ENCODE measurements at places on chromosomes 6 and 20.
A peak's percentile ranks its signal among the peaks of the same experiment; 100 is the strongest.

DNA sequence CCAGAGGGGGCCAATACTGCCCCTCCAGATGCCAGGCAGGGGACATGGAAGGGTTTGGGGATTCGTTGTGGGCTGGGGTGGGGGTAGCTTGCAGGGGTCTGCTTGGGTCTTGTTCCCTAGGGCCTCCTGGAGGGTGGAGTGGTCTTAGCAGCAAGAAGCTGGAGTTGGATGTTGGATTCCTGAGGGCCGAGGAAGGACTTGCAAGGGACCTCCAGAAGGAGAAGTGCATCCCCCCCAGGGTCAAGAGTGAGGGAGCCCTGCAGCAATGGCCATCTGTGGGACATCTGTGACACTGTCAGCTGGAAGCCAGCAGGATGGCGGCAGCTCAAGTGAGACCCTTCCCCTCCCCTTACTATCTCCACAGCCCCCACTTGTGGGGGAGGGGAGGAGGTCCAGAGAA is 25.4 kb upstream of the CCN5 start:
- no peak for DNase-seq

GRCh38 chr6:161186173-161186769 is 87.6 kb downstream of the AGPAT4 start:
- no peak for DNase-seq

- no peak for DNase-seq
These were observed 48.4 kb upstream of the EZR start for GRCh38 chr6:158867381-158868121.

- no peak for DNase-seq
These were observed 67.0 kb downstream of the IYD start for GRCh38 chr6:150435832-150436231.

DNA sequence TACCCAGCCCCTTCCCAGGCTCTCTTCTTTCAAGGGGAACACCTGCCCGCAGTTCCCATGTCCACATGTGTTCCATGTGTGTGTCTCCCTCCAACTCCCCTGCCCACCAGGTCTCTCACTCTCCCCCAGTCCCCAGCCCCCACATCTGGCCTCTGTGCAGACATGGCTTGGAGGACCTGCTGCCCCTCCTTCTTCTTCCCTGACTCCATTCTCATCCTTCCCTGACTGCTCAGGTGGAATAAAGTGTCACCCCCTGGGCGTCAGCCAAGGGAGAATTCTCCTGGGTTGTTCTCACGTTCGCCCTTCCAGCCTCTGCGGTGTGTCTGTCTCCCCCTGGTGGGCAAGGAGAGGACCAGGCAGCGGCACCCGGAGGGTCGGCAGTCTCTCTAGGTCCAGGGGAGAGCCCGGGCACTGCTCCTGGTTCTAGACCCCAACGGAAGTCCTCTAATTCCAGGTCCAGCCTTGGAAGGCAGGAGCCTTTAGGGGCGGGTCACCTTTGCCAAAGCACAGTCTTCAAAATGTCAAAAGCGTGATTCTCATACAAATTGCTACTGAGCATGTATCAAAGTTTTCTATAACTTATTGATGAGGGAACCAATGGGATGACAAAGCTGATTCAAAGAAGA is 50.5 kb downstream of the EBF4 start:
- peak; percentile 57 for DNase-seq

DNA sequence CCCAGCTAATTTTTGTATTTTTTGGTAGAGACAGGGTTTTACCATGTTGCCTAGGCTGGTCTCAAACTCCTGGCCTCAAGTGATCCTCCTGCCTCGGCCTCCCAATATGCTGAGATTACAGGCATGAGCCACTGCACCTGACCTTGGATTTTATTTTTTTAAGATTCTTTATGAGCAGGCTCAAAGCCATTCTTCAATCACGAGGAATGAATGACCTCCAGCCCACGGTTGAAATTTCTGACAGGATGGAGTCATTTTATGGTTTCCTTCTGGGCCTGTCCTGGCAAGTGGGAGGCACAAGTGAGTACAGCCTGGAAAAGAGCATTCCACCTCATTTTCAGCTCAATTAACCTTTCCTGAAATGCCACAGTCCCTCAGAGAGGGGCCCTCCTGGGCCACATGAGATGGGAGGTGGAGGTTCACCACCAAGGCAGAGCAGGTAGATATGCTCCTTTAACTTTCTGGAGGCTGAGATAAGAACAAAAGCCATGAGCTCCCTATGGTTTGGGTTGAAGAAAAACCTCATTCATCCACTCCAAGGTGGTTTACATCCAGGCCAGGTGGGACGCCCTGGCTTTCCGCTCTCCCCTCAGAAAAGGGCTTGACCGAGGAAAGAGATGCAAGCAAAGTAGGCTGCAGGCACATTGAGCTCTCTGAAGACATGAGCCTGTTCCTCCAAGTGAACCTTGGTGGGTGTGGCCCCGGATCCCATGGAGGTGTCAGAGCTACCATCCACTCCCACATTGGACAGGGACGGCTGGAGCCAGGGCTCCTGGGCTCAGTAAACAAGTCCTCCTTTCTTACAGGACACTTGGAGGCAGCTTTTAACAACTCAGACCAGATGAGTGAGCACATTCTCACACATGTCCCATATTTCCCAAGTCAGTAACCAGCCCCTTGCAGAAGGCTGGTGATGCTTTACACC is 208.5 kb upstream of the SSTR4 start:
- DNase-seq, result no peak

- no peak for DNase-seq
These were observed 136.4 kb upstream of the JARID2 start for GRCh38 chr6:15109338-15110090.

DNA sequence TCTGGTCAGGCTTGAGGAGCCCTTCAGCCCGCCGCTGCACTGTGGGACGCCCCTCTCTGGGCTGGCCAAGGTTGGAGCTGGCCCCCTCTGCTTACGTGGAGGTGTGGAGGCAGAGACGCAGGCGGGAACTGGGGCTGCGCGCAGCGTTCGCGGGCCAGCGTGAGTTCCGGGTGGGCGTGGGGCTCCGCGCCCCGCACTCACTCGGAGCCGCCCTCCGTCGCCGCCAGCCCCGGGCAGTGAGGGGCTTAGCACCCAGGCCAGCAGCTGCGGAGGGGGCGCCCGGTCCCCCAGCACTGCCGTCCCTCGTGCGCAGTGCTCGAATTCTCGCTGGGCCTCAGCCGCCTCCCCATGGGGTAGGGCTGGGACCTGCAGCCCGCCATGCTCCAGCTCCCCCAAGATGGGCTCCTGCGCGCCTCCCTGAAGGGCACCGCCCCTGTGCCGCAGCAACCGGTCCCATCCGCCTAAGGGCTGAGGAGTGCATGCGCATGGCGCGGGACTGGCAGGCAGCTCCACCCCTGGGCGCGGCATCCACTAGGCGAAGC is 695.9 kb downstream of the EPHA7 start:
- DNase-seq, result no peak

DNA sequence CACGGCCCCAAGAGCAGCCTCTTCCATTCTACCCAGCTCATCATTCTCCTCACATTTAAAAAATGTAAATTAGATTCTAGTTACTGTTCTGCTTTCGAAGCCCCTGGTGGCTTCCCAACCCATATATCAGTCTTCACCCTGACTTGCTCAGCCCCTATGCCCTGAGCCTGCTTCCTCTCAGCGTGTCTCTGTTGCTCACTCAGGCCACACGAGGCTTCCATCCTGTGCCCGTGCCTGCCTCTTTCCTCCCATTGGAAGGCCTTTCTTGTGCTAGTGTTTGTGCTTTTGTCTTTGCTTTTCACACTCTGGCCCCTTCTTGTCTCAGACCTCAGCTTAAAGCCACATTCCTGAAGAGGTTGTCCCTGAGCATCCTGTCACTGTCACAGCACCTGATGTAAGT is 78.1 kb downstream of the AFDN start:
- no peak for DNase-seq

- DNase-seq, result no peak
These were observed 35.3 kb downstream of the CHMP4B start for GRCh38 chr20:33846291-33846935.

DNA sequence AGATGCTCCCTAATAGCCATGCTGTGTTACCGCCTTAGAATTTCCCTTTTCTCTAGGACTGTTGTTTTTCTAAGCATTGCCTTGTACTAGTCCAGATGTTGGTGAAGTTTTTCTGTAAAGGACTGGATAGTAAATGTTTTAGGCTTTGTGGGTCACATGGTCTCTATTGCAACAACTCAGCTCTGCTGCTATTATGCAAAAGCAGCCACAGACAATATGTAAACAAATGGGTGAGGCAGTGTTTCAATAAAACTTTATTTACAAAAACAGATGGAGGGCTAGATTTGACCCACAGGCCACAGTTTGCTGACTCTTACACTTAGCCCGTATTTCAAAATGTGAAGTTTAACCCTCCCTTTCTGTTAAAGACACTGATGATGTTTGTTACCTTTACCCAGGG is 207.6 kb upstream of the MYLIP start:
- DNase-seq, result no peak

GRCh38 chr6:138653435-138653834 is 120.1 kb upstream of the CCDC28A start:
- no peak for DNase-seq

GRCh38 chr6:72476646-72477045 is 145.2 kb upstream of the KCNQ5 start:
- DNase-seq, result no peak

- DNase-seq, result peak; percentile 24
These were observed 14.7 kb downstream of the UQCC2 start for GRCh38 chr6:33696548-33697518.

- DNase-seq, result no peak
These were observed 35.4 kb upstream of the RCAN2 start for GRCh38 chr6:46526607-46527006.

DNA sequence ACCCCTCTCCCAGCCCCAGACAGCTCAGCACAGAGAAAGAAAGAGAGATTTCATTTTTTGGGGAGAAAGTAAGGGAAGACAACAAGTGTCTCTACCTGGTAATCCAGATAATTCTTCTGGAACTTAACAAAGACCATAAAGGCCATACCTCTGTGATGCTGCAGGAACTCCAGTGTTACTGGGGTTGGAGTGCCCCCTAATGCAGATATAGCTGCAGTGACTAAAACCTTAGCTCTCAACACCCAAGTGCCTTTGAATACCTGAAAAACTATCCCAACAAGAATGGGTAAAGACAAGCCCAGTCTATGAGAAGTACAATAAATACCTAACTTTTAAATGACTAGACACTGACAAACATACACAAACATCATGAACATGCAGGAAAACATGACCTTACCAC is 365.3 kb upstream of the PTCHD4 start:
- DNase-seq, result no peak

- DNase-seq, result no peak
These were observed 661.6 kb downstream of the DHX35 start for GRCh38 chr20:39623584-39624234.

DNA sequence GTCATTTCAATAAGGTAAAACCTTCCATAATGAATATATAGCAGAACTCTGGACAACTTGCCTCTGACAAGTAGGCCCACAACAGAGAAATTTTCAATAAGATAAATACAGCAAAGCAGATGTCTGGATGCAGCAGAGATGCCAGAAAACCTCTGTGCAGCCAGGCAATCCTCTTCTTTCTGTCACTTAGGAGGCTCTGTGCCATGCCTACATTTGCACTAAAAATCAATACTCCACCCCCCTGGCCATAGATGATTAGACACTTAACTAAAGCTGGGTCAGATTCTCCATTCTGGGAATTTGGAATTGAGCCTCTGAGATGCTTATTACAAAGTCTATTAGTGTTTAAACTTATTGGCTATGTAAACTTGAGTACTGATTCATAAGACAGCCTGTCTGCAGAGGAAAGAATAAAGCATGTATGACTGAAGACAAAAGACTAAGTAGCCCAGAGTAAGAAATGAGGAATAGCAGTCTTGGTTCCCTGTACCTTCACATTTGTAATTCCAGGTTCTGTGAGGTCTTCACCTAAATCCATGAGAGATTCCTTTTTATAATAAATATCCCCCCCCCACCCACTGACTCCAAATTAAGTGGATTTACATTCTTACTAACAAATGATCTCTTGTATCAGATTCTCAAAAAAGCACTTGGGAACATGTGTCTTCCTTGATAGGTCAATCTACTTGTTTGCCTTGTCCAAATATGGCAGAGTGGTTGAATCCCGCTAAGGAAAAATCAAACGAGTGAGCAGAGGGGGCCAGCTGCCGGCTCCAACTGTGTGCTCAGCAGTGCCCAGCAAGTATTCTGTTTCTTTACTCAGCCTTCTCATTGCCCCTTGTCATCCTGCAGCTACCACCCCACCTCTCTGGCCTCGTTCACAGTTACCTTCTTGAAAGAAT is 20.4 kb downstream of the MAN1A1 start:
- no peak for DNase-seq

- DNase-seq, result no peak
These were observed 52.9 kb downstream of the STK4 start for GRCh38 chr20:45019027-45019761.

GRCh38 chr6:22363714-22364239 is 66.9 kb upstream of the PRL start:
- no peak for DNase-seq

DNA sequence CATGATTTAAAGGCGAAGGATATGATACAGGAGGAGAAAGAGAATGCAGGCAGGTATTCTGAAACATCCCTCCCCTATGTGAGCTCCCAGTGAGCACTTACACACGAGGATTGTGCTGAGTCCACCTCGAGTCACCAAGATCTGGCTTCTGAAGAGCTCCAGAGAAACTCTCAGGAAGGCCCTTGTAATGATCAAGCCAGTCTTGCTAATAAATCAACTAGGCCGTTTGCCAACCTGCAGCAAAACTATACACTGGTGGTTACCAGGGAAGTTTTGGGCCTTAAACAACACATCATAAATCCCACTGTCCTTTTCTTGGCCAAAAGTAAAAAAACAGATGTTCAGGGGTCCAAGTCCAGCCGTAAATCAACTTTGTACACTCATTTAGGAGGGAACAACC is 79.2 kb downstream of the STXBP5 start:
- DNase-seq, result no peak

- DNase-seq, result no peak
These were observed 222.7 kb upstream of the NOX3 start for GRCh38 chr6:155678361-155678760.

DNA sequence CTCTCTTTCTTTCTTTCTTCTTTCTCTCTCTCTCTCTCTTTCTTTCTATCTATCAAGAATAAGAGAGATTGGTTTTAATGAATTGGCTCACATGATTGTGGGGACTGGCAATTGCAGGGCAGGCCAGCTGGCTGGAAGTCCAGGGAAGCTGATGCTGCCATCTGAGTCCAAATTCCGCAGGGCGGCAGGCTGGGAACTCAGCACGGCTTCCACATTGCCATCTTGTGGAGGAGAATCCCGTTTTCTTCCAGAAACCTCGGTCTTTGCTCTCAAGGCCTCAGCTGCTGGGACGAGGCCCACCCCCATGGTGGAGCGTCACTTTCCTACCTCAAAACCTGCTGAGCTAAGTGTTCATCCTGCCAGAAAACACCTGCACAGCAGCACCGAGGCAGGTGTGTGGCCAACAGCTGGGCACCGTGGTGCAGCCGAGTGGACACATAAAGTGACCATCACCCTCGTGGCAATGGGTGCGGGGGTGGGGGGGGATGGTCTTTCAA is 58.8 kb upstream of the SLCO4A1 start:
- no peak for DNase-seq

- no peak for DNase-seq
These were observed 42.0 kb downstream of the BCAS1 start for GRCh38 chr20:54028276-54029011.

- DNase-seq, result peak; percentile 35
These were observed 3.6 kb upstream of the MATN4 start for GRCh38 chr20:45311589-45312211.

All from activated effector memory CD4-positive, alpha-beta T cell treated with Interleukin-2 at 50 U/mL for 16 hours (primary cell).